Esophagus squamous epithelium (tissue), 5 donors: ENCODE measurements at places on chromosomes 5 and 9.

DNA sequence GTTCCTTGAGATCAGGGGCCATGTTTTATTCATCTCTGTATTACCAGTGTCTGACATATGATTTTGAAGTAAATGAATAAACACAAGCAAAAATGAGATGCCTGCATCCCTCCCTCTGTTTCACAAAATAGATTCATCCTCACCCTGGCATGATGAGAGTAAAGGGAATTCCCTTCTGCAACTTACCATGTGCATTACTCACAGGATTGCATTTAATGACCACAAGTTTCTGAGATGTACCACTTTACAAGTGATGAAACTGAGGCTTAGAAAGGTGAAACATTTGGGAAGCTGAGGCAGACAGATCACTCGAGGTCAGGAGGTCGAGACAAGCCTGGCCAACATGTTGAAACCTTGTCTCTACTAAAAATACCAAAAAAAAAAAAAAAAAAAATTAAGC lies 74.2 kb upstream of the TNFSF8 start:
- no peak for DNase-seq

DNA sequence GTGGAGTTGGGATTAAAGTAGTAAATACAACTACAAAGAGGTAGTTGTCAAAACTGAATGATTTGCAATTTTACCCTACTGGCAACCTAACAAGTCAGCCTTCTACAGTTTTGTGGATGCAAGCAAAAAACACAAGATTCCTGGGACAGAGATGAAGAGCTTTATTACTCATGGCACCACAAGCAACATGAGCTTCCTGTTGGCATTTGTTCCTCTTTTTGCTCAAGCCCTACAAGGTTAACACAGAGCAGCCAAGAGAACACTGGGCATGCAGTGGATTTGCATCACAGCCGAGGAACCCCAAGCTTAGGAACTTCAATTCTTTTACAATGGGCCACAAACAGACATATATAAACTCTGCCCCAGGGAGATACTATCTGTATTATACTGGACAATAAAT lies 28.8 kb upstream of the DMAC1 start:
- no peak for DNase-seq

- DNase-seq = no peak
Measured at GRCh38 chr5:158478139-158478538, 619.2 kb upstream of the CLINT1 start.

DNA sequence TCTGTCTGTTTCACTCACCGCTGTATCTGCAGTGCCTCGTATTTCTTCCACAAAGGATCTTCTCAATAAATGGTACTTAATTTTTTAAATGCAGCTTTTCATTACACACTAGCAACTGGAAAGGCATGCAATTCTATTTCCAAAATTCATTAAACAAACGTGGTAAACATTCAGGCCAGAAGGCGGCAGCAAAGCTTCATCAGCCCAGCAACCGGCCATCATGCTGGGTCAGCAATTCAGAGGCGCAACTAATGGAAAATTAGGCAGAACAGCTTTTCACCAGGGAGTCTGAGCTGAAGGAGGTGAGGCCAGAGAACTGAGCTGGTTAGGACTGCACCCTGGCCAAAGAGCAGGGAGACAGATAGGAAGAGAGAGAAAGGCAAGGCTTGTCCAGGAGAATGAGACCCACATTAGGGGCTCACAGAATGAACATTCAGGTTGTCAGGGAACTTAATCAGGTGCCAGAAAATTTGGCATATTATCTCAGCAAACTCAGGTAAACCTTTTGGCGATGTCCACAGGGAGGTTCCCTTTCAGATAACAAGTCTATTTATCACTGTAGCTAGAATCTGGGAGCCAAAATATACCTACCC lies 17.7 kb upstream of the RNF180 start:
- DNase-seq = no peak

- DNase-seq = no peak
Measured at GRCh38 chr9:1231998-1232919, 182.1 kb downstream of the DMRT2 start.

- no peak for DNase-seq
Measured at GRCh38 chr5:1512541-1513291, 11.0 kb downstream of the LPCAT1 start.

DNA sequence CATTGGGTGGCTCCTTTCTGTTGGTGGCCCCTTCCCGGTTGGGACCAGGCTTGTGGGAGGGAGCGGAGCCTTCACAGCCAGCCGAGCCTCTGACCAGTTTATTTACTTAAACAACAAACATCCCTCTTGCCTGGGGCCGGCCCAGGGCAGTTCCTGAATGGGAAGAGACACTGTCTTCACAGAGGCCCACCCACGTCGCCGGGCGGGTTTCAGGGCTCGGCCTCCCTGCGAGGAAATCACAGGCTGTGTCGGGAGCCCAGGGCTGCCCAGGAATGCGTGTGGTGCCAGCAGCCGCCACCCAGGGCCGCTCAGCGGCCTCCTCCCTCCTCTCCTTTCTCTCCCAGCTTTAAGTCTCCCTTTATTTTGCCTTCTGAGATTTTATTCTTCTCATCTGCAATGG lies 132.5 kb downstream of the HSD17B3 start:
- no peak for DNase-seq

- DNase-seq = no peak
Measured at GRCh38 chr5:150599917-150600511, 40.4 kb upstream of the SYNPO start.

DNA sequence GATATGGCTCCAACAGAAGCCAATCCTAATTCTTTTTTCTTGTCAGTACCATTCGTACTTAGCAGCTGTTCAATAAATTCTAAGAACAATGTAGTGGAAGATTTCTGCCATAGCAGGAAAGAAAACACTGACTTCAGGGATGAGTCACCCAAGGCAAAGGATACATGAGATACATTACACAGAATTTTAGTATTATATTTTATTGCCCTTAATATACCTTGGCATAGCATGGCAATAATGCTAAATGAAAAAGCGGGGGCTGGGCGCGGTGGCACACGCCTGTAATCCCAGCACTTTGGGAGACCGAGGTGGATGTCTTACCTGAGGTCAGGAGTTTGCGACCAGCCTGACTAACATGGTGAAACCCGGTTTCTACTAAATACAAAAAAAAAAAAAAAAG lies 619.1 kb upstream of the DAB2 start:
- DNase-seq = no peak

- no peak for DNase-seq
Measured at GRCh38 chr9:86303316-86303975, 21.1 kb upstream of the ISCA1 start.
